Hematopoietic multipotent progenitor cell treated with erythropoietin and hydrocortisone succinate and interleukin-3 and kit ligand, for 6 days (in vitro differentiated cells): ENCODE measurements at places on chromosomes 11 and 22.
A peak's percentile ranks its signal among the peaks of the same experiment; 100 is the strongest.

DNA sequence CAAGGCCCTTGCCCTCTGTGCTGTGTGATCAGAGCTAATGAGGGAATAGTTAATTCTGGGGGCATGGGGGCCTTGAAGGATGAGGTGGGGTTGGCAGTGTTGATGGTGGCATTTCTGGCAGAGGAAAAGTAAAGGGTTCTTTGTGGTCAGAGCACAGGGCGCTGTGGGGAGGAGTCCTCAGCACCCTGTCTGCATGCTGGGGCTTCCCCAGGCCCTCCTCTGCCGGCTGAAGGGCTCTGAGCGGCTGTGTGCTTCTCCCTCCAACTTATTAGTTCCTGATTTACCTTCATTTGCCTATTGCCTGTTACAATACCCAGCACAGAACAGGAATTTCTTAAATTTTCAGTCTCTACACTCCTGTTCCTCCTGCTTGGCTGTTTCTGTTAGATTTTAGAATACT is 122.8 kb downstream of the HIPK3 start:
- no peak for DNase-seq

GRCh38 chr11:102238391-102238821 is 78.9 kb upstream of the BIRC3 start:
- no peak for DNase-seq

DNA sequence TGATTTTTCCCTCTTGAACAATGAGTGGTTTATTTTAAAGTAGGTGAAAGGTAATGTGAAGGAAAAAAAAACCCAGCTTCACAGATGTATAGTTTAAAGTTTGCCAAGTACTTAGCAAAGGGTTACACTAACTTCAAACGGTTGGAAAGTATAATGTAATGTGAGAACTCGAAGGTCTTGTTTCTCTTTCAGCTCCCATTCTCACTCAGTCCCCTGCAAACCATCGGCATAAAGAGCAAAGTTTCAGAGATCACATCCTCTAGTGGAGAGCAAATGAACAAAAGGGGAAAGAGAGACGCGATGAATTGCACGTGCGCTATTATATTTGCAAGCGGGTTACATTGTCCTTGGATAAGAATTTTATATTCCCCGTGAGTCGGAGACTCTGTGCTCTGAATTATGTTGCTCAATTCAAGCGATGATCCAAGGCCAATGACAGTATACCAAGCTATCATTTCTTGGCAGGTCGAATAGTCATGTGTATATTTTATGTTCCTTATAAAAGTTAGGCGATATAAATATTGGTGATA is 37.6 kb upstream of the BIRC3 start:
- no peak for DNase-seq

- DNase-seq = peak; percentile 67
Observed at GRCh38 chr11:20131788-20132666, 28.2 kb downstream of the DBX1 start.

DNA sequence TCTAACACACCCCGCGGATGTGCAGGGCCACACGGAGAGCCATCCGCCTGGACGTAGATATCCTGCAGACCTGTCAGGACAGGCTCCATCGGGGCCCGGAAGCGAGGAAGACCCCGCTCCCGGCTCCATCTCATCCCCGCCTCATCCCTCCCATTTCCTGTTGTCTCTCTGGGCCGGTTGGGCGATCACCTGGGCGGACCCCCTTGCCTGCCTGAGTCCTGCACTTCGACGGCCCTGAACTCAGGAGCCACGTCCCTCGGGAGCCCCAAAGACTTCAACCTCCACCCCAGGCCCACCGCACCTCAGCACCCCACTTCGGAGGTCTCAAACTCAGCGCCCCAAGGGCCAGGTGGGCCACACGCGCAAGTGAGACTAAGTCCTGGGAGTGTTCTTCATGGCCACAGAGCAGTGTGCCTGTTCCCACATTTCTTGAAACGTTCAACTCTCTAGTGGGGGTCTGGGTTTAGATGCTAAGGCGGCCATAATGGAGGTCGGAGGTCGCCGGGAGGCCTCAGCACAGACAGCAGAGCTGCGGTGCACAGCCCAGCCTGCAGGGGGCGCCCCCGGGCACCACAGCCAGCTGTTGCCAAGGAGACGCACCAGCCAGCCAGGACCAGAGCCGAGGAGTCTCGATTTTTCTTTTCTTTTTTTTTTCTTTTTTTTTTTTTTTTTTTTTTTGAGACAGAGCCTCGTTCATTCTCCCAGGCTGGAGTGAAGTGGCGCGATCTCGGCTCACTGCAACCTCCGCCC is 26.0 kb upstream of the FADD start:
- peak; percentile 63 for DNase-seq

GRCh38 chr11:126426106-126426505 is 70.6 kb downstream of the ST3GAL4 start:
- no peak for DNase-seq

DNA sequence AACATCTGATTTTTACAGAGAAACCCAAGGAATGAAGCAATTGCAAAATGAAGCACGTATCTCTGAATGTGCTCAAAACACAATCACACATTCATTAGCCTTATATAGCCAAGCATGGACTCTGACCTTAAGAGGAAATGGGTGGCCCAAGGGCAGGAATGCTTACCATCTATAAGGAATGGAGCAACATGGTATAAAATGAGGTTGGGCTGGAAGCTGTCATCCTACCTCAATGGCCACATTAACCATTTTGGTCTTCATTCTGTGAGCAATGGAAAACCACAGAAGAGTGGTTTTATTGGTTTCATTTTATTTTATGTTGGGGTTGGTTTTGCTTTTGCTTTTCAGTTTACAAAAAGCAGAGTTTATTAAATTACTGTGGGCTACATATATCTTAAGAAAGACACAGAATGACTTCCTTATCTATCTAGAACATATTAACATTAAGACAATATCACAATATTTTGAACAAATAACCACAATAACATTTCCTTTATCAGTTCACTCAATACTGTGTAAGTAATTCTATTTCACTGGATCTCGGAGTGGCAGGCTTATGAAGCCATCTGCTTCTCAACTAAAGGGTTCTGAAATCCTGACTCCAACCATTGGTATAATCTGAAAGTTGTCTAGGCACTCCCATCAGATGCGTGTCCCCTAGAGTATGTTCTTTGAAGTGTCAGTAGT is 10.8 kb upstream of the MS4A13 start:
- DNase-seq = peak; percentile 10

GRCh38 chr22:43928468-43928867 is 4.9 kb downstream of the PNPLA3 start:
- peak; percentile 44 for DNase-seq

- DNase-seq = no peak
Observed at GRCh38 chr11:62676698-62677097, 2.2 kb downstream of the UBXN1 start.

GRCh38 chr11:107999759-108000455 is 8.8 kb upstream of the CUL5 start:
- DNase-seq = peak; percentile 81

GRCh38 chr11:130146796-130147195 is 12.8 kb upstream of the ST14 start:
- peak; percentile 77 for DNase-seq

- no peak for DNase-seq
Observed at GRCh38 chr22:41844036-41844435, 11.1 kb downstream of the SREBF2 start.

- DNase-seq = peak; percentile 34
Observed at GRCh38 chr11:68727783-68728182, 23.5 kb downstream of the TESMIN start.

DNA sequence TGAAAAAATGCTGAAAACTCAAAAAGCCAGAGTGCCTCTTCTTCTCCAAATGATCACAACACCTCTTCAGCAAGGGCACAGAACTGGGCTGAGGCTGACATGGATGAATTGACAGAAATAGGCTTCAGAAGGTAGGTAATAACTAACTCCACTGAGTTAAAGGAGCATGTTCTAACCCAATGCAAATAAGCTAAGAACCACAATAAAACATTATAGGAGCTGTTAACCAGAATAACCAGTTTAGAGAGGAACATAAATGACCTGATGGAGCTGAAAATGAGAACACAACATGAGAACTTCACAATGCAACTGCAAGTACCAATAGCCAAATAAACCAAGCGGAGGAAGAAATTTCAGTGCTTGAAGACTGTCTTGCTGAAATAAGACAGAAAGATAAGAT is 9.2 kb downstream of the OR56B4 start:
- no peak for DNase-seq

DNA sequence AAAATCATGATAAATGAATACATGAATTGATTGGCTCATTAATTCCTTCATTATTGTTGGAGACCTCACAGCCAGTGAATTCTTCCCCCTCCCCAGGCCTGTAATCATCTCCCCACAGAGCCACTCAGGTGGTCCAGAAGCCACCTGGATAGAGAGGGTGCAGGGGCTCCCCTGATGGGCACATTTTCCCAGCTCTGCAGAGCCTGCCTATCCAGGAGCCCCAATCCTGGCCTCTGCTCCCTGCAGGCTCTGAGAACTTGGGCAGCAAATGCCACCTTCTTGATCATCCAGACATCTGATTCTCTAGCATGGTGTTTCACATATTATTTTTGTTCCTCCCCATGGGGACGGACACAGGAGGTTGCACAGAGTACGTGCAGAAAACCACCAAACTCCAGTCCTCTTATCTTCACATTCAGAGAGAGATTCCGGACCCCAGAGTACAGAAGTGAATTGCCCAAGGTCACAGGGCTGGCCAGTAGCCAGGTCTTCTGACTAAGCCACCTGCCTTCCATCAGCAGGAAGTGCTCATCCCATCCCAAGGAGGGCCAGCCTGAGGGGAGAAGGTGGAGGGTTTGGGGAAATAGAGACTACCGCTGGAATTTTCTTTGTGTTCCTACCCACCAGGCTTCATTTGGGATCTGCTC is 348.0 kb downstream of the BUD13 start:
- peak; percentile 5 for DNase-seq

DNA sequence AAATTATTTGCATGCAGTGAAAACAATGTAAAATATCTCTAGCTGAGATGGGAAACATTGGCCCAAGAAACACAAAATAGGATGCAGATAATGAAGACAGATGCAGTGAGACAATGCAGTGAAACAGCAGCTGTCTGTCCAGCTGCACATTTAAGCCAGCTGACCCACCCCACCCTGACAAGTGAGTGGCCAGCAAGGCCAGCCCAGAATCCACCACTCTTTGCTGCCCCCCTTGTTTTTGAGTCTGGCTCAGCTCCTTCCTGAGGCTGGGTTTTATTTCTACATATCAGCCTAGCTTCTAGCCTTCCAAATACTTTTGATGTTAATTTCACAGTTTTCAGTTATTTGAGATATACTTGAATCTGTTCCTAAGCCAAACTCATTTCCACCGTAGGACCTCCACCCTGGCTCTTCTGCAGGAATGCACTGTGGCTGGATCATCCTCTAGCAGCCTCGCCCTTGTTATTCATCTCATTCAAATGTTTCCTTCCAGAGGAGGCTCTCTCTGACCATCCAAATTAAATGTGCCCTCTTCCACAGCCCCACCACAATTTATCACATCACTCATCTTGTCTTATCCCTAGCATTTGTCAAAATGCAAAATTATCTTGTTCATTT is 154.1 kb upstream of the POU2AF2 start:
- no peak for DNase-seq

- DNase-seq = no peak
Observed at GRCh38 chr11:134474070-134474860, 62.2 kb upstream of the B3GAT1 start.

GRCh38 chr11:61960532-61960931 is 6.9 kb downstream of the FTH1 start:
- no peak for DNase-seq

DNA sequence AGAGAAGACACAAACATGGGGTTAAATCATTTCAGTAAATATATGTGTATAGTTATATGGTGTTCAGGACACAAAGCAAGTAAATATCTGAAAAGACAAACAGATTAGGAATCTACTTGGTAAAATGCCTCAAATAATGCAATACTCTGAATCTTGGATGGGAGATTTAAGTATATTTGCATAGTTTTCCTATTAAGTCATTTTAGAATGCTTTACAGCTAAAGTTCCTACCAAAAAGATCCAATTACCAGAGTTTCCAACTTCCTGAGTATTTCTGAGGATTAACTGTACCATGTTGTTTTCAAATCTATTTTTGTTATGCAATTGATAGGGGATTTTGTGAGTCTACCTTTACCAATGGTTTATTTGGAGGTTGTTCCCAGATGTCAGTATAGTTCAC is 424.4 kb upstream of the CCDC179 start:
- no peak for DNase-seq

- no peak for DNase-seq
Observed at GRCh38 chr22:37776639-37777005, 31.1 kb upstream of the GCAT start.

DNA sequence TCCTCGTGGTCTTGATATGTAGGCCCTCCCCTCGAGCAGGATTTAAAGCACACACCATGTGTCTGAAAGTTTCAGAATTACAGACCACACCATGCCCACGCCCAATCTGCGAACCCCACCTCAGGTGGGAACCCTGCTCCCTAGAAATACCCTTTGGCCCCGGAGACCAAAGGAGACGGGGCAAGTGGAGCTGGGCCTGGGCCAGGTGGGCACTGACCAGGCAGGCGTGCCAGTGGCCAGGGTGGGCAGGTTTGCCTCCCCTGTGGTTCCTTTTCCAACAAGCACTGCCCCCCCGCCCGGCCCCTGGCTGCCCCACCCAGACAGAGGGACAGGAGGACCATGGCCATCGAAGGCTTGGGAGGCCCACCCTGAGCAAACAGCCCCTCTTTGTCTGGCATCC is 400.4 kb downstream of the TBC1D22A start:
- DNase-seq = no peak

DNA sequence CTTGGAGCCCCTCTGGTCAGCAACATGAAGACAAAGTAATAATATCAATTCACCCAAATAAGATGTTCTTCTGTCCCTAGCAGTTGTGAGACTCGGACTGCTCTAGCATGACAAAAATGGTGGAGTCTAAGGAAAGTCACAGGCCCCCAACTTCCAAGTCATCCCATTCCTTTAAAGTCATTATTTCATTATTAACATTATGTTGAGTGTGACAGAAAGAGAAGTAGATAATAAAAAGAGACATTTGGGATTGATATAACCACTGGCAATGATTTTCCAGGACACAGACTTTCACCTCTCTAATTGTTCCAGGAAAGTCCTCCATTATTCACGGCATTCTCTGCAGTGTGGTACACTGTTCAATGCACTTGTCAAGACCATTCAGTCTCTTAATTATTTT is 1533.0 kb upstream of the TENM4 start:
- no peak for DNase-seq

DNA sequence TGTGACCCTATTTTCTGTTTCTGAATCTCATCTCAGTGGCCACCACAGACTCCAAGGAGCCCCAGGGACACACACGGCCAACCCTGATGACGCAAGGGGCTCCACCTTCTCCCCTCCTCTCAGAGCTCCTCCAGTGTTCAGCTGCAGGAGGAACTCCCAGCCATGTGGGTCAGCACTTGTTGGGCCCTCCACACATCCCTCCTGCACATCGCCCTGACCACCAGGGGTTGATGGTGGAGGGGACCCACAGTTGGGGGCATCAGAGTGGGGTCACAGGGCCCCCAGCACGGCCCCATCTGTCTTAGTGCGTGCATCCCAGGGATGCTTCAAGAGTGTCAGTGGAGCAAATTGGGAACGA is 499.6 kb downstream of the BRD1 start:
- DNase-seq = no peak

- DNase-seq = peak; percentile 63
Observed at GRCh38 chr22:24752088-24752623, 22.4 kb downstream of the PIWIL3 start.
